Stimulated activated CD8-positive, alpha-beta memory T cell treated with anti-CD3 and anti-CD28 coated beads, Interleukin-4, amount 100 ng/mL, for 48 hours (primary cell): ENCODE measurements at places on chromosomes 2 and 18.

DNA sequence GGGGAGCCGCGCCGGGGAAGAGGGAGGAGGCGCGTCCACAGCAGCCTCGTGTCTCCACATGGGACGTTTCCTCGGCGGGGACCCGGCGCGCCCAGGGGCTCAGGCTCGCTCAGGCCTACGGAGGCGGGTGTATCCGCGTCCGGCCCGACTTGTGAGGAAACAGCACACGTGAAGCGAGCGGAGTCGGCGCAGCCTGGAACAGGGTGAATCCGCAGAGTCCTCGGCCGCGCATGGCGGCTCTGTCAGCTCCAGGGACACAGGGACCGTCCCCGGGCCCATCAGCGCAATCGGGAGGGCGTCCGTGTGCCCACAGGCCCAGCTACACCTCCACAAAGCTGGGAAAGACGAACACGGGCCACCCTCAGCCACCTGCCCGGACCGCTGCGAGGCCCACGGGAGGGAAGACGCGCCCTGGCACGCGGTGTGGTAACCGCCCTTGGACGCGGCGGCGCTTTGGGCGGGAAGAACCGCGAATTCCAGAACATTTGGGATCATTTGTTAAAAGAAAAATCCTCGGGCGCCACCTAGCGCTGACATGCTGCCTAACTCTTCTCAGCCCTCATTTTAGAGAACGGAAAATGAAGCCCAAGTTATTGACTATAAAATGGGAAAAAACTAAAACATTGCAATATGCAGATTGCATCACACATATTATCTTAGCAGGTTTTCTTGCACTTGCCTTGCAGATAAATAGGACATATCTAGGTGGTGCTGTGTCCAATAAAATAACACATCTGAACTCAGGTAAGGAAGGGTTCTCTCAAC is 40.4 kb downstream of the TMEM18 start:
- DNase-seq, result peak; percentile 74

DNA sequence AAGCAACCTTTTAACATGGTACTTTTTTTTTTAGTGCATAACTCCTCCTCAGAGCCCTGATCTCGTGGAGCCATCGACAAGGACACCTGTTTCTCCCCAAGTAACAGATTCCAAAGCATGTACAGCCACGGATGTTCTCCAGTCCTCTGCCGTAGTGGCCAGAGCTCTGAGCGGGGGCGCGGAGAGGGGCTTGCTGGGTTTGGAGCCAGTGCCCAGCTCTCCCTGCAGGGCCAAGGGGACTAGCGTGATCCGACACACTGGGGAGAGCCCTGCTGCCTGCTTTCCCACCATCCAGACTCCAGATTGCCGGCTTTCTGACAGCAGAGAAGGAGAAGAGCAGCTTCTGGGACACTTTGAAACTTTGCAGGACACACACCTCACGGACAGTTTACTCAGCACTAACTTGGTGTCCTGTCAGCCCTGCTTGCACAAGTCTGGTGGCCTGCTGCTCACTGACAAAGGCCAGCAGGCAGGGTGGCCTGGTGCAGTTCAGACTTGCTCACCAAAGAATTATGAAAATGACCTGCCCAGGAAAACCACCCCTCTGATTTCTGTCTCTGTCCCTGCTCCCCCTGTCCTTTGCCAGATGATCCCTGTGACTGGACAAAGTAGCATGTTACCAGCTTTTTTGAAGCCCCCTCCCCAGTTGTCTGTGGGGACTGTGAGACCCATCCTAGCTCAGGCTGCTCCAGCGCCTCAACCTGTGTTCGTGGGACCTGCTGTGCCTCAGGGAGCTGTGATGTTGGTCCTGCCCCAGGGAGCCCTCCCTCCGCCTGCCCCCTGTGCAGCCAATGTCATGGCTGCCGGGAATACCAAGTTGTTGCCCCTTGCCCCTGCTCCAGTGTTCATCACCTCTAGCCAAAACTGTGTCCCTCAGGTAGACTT is 4.5 kb downstream of the KLF11 start:
- no peak for DNase-seq

DNA sequence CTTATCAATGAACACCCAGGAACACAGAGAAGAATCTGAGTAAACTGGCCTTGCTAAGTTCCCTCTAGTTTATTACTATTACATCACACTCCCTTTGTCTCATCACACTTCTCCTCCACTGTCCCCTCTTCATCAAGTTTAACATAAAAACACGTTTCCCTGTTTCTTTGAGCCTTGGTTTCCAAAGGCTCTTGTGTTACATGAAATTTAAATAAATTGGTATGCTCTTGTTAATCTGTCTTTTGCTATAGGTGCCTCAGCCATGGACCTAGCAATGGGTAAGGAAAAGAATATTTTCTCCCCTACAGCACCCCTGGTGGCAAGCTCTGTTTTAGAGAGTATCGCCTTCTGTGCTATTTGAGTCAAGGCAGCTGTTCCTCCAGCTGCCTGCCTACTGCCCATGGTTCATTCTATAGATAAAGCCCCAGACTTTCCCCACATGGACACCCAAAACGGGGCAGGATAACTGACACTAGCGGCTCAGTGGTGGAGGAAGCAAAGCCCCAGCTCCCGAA is 31.8 kb downstream of the TGIF1 start:
- peak; percentile 34 for DNase-seq

GRCh38 chr2:222436040-222436413 is 11.7 kb downstream of the SGPP2 start:
- DNase-seq, result no peak

- peak; percentile 51 for DNase-seq
These were observed 577 bp downstream of the EHBP1 start for GRCh38 chr2:62705859-62706720.

- no peak for DNase-seq
These were observed 27.6 kb upstream of the ASAP2 start for GRCh38 chr2:9178904-9179571.

DNA sequence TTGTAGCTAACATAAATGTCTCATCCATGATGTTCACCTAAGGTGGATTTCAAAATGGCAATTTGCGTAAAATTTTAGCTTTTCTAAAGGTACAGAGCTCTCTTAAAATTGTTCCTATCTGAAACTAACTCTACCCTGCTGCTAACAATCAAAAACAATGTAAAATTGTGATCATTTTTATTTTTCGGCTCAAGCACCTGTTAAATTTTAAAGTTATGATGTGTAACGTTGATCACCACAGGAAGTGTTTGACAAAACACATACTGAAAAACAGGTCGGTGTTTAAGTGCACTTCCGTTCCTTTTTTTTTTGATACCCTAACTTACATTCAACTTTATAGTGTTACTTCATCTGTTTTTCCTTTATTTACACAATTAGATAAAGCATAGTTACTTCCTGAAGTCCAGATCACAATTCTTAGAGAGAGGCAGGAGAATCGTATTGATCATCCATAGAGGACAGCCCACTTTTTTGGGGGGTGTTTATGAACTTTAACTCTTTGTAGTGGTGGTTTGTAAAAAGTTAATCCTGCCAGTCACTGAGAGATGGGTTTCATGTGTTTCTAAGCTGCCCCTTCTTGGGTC is 6.0 kb upstream of the NCK2 start:
- DNase-seq, result no peak

DNA sequence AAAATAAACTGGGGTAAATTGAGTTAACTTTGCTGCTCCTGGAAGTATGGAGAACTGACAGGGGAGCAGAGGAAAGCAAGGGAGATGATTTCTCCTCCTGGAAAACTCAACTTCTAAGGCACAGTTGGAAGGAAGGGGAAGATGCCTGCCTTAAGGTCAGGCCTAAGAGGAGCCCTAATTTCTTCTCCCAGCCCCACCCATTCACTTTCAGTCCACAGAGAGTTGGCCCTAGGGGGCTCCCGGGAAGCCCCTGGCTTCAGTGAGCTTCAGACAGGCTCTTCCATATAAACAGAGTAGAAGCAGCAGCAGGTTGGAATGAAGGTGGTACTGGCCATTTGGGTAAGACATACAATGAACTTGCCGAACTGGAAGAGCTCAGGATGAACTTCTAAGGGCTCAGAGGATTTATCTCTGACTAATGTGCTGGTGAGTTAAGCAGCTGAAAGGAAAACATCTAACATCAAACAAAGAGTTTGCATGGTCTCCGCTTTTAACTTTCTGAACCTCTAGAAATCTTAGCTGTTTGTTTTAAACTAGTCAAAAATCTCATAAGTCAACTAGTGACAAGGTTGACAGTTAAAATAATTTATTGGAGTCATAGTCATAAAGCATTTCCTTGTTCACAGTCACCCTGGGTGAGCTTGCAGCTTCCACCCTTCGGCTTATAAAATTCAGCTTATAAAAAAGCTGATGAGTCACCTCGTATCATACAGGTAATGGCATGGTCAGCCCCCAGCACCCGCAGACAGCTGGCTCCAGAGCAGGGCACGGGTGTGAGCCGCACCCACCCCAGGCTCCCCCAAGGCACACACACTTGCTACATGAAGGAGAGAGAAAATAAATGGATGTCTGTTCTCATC is 9.8 kb downstream of the MALL start:
- DNase-seq, result no peak

- no peak for DNase-seq
These were observed 42.1 kb downstream of the RAPH1 start for GRCh38 chr2:203492965-203493364.

GRCh38 chr2:168660870-168661862 is 141.3 kb upstream of the NOSTRIN start:
- no peak for DNase-seq

DNA sequence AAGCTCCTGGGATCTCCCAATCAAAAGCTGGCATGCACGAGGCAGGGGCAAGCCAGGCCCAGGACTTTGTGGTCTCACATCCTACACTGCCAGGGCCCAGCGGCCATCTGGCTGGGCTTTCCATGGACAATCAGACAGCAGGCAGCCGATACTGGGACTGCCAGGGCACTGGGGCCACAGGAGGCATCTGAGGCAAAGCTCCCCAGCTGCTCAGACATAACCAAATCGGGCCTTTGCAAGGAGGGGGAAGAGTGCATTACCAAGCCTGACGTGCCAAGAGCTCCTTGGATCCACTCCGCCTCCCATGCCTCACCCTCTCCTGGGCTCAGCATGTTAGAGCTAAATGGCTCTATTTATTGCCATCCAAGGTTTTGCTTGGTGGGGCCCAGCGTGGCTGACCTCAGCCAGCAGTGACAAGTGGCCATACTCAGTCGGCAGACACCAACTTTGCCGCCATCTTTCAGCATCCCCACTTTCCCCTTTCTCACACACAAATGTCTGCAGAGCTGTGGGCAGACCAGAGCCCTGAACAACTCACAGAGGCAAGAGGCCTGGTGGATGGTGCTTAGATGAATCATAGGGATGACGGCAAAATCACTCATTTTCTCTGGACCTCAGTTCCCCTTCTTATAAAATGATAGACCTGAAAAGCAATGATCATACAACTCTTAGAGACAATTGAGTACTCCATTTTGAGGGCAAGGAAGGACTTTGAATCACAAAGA is 200.8 kb downstream of the TTC32 start:
- no peak for DNase-seq

DNA sequence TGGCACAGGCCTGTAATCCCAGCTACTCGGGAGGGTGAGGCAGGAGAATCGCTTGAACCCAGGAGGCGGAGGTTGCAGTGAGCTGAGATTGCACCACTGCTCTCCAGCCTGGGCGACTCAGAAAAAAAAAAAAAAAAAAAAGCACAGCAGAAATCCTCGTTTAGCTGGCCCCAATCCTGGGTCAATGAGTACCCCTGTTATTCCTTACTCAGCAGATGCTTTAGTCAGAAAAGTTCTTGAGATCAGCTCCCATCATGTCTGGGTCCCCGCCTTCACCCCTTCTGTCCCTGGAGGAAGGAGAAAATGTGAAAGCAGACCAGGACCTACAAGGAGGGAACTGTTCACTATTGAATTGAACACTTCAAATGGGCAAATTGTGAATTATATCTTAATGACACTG is 16.4 kb upstream of the KCNG3 start:
- no peak for DNase-seq

DNA sequence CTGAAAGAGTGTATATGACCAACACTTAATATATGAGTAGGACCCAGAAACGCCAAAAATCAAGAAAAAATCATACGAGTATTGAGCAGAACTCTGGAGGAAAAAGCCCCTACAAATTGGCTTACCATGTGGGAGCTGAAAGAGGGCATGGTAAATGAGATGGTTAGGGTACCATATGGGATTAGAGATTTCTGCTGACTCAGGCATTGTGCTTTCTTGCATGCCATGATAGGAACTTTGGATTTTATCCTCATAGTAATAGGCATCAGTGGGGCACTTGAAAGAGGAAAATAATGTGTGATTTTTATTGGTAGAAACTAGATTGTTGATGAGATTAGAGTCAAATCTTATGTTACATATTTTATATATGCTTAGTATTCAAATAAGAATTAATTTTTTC is 271.1 kb downstream of the CBLN2 start:
- DNase-seq, result no peak

DNA sequence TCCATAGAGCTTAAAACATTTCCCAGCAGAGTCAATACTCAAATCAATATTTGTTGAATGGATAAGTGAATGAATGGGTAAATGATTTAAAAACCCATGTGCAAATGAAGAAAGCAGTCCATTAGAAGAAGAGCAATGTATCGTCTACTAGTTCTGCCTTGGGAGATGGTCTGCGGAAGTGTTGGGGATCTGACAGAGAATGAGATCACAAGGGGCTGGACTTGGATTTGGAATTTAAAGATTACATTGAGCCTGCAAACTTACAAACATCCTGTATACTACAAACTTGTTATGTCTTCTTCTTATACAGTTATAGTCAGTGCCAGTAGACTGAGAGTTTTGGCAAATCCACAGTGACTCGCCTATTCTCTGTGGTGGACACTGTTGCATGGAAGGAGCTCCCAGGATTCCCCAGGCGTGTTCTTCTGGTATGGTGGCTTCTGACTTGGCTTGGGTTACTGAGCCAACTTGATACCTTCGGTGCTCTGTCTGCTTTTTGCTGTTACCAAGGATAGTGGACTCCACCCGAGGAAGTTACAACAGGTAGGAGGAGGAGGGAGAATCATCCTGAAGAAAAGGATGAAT is 163.3 kb upstream of the SERPINE2 start:
- DNase-seq, result no peak

- no peak for DNase-seq
These were observed 864 bp downstream of the KLHL29 start for GRCh38 chr2:23385748-23386338.

GRCh38 chr18:12254136-12254819 is at the start of gene CIDEA:
TSS of gene CIDEA (plus strand) at chr18:12254361. CDS start at chr18:12254384, 23 bp downstream.
- no peak for DNase-seq
